ENCODE measurements at places on chromosomes 16 and 17.

DNA sequence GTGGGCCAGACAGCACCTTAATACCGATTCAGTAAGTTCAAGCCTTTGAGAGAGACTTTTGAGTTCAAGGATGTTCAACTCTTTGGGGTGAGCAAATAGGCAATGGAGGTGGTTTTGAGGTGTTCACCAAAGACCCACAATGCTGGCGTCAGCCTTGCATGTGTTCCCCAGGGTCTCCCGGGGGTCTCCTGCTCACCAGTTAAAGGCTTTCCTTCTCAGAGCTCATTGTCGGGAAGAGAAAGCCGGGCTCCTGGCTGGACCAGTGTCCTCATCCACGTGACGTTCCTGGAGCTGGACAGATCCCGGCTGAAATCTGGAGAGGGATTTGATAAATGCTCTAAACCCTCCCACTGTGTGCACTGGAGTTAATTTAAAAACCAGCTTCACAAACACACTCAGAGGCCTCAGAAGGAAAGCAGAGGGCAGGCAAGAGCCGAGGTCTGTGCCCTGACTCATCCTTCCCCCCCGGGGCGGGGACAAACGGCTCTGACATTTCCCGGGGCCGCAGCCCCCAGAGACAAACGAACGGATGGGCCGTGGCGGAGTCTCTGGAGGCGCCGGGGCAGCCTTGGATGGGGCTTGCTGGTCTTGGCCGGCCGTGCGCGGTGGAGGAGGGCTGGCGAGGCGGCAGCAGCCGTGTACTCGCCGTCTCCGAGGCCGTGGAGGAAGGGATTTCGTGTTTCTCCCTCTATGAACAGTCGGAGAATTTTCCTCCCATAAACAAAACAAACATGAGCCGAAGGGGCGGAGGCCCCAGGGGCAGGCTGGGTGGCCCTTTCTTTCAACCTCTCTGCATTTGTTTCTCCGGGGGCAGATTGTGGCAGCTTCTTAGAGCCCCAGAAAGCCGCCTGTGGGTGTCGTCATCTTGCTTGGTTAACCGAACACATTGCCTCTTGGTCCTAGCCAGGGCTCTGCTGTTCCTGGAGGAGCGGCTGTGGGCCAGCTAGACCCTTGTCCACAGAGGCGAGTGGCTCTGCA lies 94.2 kb downstream of the NTN1 start:
- DNase-seq = no peak

DNA sequence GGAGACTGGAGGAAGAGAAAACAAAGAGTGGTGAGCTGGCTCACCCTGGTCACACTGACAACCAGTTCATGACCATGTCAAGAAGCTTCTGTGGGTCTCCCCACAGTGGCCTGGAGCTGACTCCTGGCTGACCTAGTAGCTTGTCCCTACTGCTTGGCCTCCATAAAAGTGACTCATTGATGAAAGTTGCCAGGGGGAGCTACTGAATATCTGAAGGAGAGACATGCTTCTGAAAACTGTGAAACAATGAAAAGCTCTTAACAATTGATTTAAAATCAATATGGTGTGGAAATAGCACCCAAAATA lies 22.0 kb downstream of the SMPD3 start:
- DNase-seq = no peak

- no peak for DNase-seq
Observed at GRCh38 chr17:72913142-72913682, 179.3 kb downstream of the SLC39A11 start.

- no peak for DNase-seq
Observed at GRCh38 chr17:32859857-32860525, 16.9 kb downstream of the MYO1D start.

DNA sequence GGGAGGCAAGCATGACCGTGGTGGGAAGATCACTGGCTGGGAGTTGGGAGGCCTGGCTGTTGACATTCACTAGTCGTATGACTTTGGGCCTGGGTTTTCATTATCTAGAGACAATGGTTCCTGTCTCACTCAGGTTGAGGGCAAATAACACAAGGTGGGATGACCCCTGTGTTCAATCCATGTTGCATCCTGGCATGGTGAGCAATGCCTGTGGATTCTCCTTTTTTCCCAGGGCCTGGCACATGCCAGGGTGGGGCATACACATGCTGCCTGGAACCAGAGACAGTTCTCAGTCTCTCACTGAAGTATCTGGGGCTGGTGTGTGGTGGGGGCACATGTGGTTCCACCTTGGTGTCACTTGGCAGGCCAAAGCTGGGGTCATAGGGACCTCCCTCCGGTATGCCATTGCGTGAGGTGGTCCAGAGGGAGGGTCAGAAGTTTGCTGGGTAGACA lies 5.4 kb downstream of the THRA start:
- DNase-seq = no peak

GRCh38 chr17:80468781-80469493 lies 7.5 kb downstream of the NPTX1 start:
- DNase-seq = no peak

Measured in effector CD8-positive, alpha-beta T cell (primary cell).